EH (cell line): ENCODE measurements at places on chromosomes 16 and 17.

DNA sequence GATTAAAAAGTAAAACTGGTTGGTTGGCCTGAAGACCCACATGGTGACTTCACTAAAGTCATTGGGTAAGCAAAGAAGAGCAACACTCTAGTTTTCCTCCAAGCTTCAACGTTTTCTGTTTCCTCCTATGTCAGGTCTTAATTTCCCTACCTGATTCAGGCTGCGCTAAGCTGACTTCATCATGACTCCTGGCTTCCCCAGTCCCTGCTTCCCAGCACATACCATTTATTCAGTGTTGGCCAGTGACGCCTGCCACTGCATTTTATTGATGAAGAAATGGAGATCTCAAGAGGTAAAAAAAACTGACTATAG lies 645.3 kb downstream of the WWOX start:
- no peak for DNase-seq

DNA sequence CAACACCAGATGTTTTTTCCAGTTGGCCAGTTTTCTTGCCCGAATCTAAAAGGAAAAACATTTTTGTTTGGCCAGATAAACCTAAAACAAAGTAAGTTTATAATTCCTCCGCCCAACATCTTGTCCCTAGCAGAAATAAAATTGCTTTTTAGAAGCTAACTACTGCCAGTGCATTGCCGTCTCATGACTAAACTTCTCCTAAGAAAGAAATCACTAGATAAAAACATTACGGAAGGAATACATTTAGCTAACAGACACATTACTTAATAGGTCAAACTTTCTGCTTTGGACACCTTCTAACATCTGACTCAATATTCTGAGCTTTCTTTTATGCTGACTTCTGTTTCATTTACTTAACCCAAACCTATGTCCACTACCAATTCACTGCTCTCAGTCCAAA lies 36.2 kb downstream of the FBXL20 start:
- peak; percentile 67 for DNase-seq

DNA sequence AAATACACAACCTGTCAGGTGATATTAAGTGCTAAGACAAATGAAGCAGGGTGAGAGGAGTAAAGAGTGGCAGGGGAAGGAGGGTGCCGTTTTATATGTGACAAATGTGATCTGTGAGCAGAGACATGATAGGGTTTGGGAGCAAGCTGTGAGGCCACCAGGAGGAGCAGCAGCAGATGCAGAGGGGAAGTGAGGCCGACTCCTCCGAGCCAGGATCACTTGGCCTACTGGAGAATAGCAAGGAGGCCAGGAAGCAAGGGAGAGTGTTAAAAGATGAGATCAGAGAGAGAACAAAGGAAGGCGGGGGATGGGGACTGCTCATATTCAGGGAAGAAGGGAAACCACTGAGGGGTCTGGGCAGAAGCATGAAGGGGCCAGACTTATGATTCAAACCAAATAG lies 129.4 kb downstream of the TANGO6 start:
- peak; percentile 74 for DNase-seq

- DNase-seq = peak; percentile 88
These were observed at the start of gene NME2 for GRCh38 chr17:51166198-51166986. NME2 (plus strand) TSS chr17:51166411; CDS start chr17:51166831, 420 bp downstream.

- peak; percentile 83 for DNase-seq
These were observed 7.7 kb downstream of the ST6GALNAC1 start for GRCh38 chr17:76635659-76636360.

DNA sequence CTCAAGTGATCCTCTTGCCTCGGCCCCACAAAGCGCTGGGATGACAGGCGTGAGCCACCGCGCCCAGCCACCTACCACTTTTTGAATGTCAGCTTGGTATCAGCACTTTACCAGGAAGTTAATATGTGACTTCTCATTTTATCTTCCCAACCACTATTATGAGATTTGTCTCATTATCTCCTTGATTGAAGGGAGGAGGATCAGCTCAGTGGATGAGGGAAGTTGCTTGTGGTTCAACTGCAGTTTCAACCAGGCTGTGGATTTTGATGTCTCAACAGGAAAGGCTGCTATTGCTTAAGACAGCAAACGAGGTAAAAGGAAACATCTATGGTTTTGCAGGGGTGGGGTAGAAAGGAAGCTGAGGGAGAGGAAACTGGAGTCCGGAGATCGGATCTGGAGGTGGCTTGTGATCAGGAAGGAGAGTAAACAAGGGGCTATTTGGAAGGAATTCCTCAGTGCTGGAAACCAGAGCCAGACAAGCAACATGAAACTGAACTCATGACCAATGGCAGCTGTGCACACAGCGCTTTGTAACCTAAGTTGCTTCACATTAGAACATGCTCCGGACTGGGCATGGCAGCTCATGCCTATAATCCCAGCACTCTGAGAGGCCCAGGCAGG lies 180.5 kb downstream of the VPS53 start:
- no peak for DNase-seq

DNA sequence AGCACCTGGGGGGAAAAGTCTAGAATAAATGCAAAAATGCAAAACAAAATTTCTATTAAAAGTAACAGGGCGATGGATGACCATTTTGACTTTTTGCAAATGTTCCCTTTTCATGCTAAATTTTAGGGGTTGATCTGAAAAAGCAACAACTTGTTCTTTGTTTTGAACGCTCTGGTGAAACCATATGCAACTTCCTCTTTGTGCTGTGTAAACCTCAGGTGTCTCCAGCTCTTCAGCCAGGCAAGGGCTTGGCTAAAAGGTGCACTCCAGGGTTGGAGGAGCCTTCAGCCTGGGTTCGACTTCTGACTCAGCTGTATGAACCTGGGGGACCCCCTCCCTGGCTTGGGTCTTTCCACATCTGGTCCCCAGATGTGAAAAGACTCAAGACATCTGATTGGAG lies 9.5 kb downstream of the IRF8 start:
- DNase-seq = no peak

- DNase-seq = no peak
These were observed 27.3 kb upstream of the CBFA2T3 start for GRCh38 chr16:89004209-89004831.

GRCh38 chr17:20083156-20083859 lies 74.1 kb downstream of the SPECC1 start:
- no peak for DNase-seq

- no peak for DNase-seq
These were observed 47.8 kb downstream of the MEOX1 start for GRCh38 chr17:43613917-43614316.

- DNase-seq = no peak
These were observed 36.3 kb upstream of the HAPSTR1 start for GRCh38 chr16:9055115-9055514.

DNA sequence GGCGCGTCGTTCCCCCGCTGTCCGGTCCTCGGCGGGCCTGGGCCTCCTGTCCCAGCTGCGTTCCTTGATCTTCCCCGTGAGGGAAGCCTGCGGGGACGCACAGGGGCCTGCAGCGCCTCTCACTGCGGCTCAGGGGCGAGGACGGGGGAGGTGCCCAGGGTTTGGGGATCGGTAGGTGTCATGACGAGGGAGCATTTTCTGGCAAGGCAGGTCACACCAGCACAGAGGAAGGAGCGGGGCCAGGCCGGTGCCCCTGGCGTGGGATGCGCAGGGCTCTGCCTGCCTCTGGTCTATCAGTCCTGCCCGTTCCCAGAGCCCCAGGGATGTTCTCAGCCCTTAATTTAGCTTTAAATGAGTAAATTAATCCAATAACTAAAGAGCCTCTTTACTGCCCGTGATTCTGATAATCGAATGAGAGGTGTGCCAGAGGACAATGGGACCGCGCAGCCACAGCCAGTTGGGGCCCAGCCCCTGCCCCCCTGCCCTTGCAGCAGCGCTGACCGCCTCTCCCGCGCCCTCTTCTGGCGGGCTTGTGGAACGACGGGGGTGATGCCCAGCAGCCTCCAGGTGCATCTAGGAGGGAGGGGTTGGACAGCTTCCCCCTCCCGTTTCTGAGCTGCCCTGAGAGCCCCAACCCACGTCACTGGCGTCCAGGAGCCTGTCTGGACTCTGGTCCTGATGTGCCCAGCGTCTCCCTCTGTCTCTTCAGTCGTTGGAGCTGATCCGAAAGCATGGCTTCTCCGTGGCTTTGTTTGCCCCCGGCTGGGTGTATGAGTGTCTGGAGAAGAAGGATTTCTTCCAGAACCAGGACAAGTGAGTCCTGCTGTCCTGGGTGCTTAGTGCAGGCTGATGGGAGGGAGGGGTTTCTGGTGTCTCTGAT lies 7.9 kb downstream of the ENGASE start:
- DNase-seq = peak; percentile 42

DNA sequence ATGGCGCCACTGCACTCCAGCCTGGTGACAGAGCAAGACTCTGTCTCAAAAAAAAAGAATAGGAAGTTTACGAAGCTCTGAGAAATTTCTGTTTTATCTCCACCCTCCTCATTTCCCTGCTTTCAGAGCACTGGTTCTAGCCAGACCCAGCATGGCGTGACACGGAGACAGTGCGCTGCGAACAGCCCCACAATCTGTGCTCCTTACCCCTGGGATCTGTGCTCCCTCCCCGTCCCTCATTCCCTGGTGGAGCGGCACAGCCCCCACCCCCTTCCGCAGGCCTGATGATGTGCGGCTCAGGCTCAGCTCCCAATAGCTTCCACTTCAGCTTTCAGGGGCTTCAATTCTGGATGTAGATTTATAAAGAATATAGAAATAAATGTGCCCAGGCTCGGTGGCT lies 56.1 kb upstream of the ENDOV start:
- no peak for DNase-seq

- no peak for DNase-seq
These were observed 188.4 kb downstream of the AATF start for GRCh38 chr17:37137070-37137610.

DNA sequence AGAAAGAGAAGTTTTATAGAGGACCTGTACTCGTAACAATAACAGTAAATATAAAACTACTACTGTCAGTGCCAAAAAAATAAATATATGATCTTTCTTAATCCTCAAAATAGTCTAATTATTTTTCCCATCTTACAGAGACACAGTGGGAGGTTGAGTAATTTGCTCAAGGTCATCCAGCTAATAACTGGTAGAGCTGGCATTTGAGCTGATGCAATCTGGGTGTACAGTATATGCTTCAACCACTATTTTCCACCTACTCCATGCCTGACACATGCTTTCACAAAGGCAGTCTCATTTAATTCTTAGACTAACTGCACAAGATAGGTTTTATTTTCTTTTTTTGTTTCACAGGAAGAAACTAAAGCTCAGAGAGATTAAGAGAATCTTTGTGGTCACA lies 33.6 kb downstream of the PIGL start:
- DNase-seq = peak; percentile 71

DNA sequence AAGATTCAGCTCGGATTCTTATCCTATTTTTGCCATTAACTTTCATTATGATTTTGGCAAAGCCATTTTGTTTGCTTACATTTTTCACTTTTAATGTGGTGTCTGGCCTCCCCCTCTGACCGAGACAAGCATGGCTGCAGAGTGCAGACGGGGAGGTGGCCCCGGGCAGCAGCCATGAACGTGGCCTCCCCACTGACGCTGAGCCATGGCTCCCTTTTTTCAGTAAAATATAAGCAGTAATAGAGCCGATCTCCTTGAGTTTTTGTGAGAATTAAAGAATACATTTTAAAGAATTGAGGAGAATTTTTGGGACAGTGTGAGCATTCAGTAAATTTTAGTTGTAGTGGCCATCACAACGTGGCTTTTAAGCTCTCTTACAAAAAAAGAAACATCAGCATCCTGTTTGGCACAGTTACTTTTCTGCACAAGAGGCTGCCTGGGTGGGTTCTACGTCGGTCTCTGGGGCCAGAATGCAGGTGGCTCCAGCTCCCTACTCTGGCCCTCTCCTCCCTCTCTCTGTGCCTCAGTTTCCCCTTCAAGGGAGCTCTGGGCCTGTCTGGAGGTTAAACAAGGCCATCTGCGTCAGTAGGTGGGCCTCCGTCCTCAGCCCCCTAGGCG lies 68.8 kb upstream of the ZNF750 start:
- no peak for DNase-seq

DNA sequence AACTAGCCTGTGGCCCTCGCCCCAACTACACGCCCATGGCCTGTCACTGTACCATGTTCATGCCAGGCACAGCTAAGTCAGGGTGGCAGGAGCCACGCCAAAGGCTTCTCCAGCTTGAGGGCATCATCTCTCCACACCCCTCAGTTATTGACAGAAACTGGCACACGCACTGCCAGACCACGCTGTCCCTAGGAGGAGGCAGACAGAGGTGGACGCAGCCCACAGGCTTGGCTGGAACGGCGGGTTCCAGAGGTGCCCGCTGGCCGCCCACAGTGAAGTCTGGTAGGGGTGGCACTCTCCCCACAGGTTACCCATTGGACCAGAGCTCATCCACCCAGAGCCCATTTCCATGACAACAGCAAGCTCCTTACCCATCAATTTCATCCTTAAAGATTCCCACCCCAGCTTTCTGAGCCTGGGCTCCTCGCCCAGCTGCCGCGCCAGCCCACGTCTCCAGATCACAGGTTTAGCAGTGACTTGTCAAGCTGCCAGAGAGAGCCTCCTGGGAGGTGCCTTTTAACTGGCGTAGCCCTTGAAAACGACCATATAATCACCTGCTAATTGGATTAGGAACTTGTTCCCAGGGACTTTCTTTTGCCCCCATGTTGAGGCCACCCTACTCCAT lies 27.9 kb downstream of the RPRML start:
- DNase-seq = no peak

DNA sequence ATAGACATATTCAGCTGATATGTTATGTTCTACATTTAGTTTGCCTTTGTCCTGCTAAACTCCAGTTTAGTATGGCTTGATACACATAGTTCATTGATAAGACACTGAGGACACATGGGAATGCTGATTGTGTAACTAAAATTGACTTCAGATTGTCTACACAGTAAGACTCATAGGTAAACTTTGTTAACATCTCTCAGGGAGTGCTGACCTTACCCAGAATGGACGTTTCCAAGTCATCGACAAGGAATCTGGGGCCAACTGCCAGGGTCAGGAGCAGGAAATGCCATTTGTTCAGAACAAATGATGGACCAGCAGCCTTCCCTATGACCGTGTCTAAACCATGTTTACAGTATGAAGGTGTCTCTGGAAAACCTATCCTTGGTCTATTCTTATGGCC lies 58.7 kb downstream of the DYNLRB2 start:
- DNase-seq = peak; percentile 76

- no peak for DNase-seq
These were observed 21.8 kb downstream of the SDR42E2 start for GRCh38 chr16:22183901-22184614.

DNA sequence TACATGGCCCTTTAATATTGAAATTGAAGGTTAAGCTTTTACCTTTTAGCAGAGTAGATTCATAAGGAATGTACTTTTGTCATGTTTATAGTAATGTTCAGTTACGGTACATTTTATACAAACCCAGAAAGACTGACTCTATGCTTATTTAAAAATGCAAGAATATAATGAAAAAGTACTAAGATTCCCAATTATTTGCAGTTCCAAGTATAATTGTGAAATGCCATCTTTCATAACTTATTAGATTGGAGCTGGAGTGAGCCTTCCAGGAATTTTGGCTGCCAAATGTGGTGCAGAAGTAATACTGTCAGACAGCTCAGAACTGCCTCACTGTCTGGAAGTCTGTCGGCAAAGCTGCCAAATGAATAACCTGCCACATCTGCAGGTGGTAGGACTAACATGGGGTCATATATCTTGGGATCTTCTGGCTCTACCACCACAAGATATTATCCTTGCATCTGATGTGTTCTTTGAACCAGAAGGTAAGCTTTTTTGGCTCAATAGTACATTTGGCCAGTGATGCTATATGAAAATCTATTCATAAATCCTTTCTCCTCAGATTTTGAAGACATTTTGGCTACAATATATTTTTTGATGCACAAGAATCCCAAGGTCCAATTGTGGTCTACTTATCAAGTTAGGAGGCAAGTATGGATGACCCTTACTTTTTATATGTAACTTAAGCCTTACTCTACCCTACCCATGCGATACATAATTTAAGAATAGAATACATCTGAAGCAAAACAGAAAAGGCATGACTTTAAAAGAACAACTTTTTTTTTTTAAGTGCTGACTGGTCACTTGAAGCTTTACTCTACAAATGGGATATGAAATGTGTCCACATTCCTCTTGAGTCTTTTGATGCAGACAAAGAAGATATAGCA lies 4.2 kb downstream of the SRSF2 start:
- DNase-seq = no peak
